ENCODE measurements at places on chromosomes 7 and 10.

- no peak for DNase-seq
Observed at GRCh38 chr10:72044417-72045041, 43.8 kb downstream of the SPOCK2 start.

- no peak for DNase-seq
Observed at GRCh38 chr7:144824360-144824759, 11.5 kb downstream of the TPK1 start.

GRCh38 chr10:12709000-12709401 lies 292.5 kb downstream of the CCDC3 start:
- DNase-seq, result no peak

GRCh38 chr10:76305930-76306615 lies 874.6 kb downstream of the LRMDA start:
- DNase-seq, result no peak

DNA sequence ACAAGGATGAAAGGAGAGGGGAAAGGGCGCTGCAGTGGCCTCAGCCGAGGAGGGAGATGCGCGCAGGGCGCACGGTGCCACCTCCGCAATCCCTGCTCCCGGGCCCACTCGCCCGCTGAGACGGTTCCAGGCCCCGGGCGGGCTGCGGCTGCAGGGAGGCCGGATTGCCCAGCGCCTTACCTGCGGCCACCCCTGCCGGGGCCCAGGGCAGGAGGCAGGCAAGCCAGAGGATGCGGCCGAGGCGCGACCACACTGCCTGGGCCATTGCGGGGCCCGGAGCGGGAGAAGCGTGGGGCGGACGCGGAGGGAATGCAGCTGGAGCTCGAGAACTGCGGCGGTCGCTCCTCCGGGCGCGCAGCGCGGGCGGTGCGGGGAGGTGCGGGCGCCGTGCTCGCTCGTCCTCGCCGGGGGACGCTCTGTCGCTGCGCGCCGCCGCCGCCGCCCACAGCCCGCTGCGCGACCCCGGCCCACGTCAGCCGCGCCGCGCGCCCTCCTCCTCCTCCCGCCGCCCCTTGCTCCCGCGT lies at the start of gene TMEM130:
TSS of gene TMEM130 (minus strand) at position 418 of the 524 bp plus-strand sequence. CDS start at position 265, 153 bp downstream.
- DNase-seq, result peak; percentile 44

- no peak for DNase-seq
Observed at GRCh38 chr10:93034426-93034825, 26.2 kb upstream of the CYP26C1 start.

DNA sequence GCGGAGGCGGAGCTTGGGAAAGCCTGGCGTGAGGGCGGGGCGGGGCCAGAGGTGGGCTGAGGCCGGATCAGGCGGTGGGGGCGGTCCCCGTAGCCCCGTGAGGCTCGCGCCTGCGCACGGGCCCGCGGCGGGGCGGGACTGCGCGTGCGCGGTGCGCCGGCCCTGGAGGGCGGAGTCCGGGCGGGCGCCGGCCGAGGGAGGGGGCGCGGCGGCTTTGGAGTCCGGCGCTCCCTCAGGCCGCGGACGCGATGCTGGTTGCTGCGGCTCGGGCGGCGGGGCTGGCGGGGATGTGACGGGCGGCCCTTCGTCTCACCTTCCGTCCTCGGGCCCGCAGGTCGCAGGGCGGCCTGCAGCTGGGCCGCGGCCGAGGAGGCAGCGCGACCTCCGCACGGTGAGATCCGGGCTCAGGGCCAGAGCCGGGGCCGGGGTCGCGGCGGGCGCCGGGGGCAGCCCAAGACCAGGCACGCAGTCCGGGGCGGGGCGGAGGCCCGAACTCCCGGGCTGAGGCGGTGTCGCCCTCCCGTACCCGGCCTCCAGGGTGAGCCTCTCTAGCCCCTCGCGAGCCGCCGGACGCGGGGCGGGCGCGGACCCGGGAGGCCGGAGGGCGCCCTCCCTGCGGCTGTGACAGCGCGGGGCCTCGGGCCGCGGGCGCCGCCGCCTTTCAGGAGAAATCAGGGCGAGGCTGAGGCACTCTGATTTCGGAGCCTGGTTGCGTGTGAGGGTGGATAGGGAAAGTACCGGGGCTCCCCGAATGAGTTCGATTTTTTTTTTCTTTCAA lies at the start of gene CCSER2:
TSS of gene CCSER2 (plus strand) at position 172 of the 778 bp plus-strand sequence. CDS start 42,464 bp downstream, outside the sequence.
- peak; percentile 99 for DNase-seq

DNA sequence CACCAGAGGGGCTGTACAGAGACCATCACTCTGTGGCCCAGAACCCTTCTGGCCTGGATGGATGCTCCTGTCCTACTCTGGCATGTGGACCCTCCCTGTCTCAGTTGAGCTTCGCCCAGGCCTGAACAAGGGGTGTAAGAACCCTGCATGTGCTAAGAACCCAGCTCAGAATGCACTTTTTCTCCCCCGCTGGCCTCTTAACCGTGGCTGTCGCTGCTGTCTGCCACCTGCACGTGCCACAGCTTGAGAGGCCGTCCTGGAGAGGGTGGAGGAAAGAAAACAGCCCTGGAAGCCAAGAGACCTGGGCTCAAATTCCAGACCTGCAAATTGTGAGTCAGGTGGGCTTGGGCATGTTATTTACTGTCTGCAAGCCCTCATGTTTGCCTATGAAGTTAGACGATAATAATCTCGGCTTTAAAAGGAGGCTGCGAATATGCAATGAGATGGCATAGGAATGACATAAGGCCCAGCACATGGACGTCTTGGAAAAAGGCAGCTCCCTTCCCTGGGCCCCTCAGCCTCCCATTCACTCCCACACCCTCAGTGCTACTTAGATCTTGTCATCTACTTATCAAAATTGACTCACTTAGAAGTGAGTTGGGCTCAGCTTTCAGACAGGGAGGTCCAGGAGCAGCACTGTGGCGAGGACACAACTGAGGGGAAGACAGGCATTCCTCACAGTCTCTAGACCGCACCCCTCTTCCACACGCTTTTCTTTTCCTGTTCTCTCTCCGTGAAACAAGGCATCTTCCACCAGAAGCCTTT lies 31.4 kb downstream of the FIGNL1 start:
- no peak for DNase-seq

DNA sequence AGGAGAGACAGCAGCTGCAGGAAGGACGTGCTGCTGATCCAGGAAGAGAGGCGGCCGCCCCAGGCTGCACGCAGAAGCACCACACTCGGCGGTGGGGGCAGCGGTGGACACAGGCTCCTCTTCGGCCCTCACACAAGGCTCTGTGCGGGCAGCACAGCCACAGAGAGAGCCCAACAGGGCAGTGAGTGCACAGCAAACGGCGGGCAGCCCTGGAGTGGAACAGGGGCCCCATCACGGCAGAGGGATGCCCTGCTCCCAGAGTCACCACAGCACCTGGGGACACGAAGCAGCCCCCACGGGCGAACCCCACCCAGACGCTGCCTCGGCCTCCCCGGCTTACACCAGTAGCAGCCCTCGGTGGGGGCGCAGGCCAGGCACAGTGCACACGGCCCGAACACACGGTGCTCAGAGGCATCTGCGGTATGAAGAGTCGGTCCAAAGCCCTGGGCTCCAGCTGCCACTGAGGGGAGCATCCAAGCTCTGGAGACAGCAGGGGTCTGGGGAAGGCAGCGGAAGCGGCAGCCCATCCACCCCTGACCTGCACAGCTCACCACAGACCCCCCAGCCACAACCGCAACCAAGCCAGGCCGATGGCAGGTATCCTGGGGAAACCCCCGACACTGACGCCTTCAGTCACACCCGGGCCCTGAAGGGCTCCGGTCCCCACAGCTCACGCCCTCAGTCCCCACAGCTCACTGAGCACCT lies 16.8 kb downstream of the NUDT1 start:
- DNase-seq, result no peak

GRCh38 chr10:60283397-60283796 lies 106.3 kb downstream of the ANK3 start:
- DNase-seq, result no peak

- no peak for DNase-seq
Observed at GRCh38 chr7:40880581-40880980, 745.8 kb downstream of the SUGCT start.

DNA sequence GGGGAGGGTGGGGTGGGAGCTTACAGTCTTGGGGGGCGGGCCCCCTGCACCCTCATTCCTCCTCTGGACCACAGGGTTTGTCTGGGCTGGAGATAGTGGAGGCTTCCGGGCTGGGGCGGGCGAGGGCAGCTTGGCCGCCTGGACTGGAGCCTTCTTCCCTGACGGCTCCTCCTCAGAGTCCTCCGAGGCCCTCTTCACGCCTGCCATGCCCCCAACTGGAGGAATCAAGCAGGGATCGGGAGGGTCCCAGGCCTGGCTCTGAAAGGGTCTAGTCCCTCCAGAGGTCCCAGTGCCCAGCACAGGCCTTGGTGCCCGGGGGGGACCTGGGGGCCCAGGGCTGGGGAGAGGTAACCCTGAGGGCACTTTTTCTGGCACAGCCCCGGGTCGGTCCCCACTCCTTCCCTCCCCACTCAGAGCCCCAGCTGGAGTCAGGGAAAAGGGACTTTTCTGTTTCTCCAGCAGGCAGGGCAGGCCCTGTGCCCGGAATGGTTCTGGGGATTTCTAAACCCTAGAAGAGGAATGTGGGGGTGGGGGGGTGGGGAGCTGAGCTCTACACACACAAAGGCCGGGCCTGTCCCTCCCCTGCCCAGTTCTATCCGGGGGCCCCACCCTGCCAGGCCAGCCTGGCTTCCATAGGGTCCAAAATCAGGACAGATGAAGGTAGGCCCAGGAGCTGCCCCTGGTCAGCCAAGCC lies 11.6 kb downstream of the MICALL2 start:
- no peak for DNase-seq

DNA sequence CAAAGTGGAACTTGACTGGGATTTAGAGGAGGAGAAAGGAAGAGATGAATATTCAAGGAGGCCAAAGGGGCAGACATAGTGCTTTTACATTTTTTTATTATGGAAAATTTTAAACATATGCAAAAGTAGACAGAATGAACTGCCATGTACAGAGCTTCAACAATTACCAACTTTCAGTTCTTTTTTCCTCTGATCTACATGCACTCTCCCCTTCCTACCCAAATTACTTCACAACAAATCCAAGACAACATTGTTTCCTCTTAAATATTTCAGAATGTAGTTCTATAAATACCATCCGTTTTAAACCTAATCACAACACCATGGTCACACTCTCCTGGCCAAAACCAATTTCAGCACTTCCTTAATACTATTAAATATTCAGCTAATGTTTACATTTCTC lies 83.5 kb upstream of the FZD1 start:
- no peak for DNase-seq

GRCh38 chr7:134724606-134725005 lies 54.8 kb upstream of the CALD1 start:
- DNase-seq, result no peak

DNA sequence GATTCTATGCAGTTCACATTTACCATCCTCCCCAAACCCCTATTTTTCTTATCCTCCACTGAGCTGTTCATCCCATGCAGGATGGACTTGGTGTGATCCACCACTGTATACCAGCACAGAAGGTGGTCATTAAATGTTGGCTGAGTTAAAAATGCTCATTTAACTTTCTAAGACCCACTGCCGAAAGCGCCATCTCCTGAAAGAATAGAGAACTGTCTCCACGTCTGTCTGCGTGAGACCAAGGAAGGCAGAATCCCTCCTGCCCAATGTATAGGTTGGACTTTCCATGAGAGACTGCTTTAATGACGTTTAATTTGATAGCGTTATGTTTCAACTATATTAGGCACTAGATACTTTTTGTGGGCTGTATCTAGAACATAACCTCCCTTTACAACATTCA lies 124.3 kb downstream of the GPAM start:
- DNase-seq, result no peak

GRCh38 chr7:155670521-155670920 lies 26.1 kb downstream of the RBM33 start:
- no peak for DNase-seq

DNA sequence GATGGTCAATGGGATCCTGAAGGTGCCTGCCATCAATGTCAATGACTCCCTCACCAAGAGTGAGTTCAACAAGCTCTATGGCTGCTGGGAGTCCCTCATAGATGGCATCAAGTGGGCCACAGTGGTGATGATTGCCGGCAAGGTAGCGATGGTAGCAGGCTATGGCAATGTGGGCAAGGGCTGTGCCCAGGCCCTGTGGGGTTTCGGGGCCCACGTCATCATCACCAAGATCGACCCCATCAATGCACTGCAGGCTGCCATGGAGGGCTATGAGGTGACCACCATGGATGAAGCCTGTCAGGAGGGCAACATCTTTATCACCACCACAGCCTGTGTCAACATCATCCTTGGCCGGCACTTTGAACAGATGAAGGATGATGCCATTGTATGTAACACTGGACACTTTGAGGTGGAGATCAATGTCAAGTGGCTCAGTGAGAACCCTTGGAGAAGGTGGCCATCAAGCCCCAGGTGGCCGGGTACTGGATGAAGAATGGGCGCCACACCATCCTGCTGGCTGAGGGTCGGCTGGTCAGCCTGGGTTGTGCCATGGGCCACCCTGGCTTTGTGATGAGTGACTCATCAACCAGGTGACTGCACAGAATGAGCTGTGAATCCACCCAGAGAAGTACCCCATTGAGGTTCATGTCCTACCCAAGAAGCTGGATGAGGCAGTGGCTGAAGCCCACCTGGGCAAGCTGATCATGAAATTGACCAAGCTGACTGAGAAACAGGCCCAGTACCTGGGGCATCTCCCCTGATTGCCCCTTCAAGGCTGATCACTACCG lies 63.0 kb upstream of the ANTXRL start:
- DNase-seq, result no peak

DNA sequence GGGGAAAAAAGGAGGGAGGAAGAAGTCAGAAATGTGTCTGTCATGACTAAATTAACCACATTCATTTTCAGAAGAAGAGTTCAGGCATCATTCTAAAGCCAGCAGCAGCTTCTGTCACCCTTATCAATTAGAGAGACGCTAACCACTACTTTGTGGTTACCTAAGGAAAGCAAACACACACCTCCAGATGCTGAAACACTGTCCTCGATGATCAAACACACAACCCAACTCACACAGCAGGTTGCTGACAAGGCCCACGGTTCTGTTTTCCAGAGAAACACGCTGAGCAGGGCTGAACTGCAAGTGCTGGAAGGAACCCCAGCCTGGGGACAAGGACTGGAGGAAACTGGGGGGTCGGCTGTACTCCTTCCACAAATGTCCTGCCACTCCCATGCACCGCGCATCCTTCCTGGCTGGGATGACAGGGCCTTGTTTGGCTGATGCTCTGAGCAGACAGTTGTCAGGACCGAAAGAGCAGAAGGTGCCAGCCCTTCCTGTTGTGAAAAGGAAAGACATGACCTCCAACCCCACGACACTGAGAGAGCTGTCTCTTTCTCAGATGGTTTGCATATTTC lies 36.6 kb downstream of the PRKCQ start:
- DNase-seq, result peak; percentile 69

DNA sequence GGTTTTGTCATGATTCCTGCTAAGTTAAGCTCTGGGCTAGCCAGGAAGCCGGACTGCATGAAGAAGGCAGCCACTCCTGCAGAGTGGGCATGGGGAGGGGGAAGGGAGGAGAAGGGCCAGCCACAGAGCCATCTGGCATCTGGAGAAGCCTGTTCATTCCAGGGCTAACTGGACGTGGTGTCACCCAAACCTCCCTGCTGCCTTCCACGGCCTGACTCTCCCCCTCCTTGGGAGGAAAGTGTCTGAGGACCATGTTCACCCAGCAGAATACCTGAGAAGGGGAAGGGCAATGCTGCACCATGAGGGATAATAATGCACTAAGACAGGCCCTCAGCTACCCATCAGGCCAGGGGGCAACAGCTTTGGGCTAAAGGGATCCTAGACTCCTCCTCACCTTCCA lies 15.4 kb downstream of the AQP1 start:
- DNase-seq, result no peak
